Caki2 (cell line): ENCODE measurements at places on chromosomes 1 and 21.

- no peak for DNase-seq
These were observed 489.3 kb downstream of the AMY1C start for GRCh38 chr1:104238991-104239390.

DNA sequence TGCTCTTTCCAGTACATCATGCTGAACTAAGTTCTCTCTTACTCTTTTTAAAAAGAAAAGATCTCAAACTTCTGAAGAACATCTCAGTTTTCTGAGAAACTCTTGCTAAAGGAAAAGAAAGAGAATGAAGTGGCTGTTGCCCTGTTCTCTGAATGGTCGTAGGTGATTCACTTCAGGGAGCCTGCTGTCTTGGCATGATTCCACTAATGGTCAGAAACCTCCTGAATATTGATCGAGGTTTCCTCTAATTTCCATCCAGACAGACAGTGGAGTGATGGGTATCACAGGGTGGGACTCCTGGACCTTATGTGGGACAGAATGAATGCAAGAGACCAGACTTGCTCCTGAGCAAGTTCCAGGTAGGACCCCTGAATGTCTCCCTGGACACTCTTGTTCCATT lies 2.5 kb downstream of the FCRL2 start:
- no peak for DNase-seq

DNA sequence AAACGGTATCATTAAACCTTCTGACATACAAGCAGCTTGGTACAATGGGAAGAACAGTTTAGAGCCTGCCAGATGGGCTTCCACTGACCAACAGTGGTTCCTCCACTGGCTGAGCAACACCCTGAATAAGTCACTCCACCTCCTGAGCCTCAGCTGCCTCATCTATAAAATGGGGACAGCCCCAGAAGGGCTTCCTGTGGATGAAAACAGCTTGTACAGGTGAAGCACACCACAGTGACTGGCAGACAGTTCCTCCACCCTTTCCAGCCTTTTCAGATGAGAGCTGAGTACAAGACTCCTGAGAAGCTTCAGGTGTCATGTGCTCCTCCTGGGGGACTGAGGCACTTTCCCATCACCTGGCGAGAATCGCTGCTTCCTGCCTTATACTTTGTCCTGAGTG lies 2.1 kb downstream of the CAPZB start:
- DNase-seq: no peak

- no peak for DNase-seq
These were observed 28.8 kb downstream of the AHDC1 start for GRCh38 chr1:27574871-27575831.

DNA sequence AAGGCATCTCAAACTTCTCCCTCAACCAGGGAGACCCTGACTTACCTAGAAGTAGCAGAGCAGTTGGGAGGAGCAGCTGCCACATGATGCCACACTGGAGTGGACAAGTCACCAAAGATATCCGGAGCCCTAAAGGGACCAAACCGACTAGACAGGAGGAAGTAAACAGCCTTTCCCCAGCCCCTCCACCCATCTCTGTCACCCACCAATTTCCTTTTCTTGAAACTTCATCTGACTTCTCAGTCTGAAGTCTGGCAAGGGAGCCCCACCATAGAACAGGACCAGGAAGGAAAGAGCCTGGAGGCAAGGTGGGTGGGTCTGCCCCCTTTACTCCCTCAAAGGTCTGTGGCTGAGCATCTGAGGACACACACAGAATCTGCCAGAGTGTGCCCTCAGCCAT lies at the start of gene FCGR3A:
FCGR3A (minus strand) TSS at position 167 of the 400 bp plus-strand sequence; CDS start at position 85, 82 bp downstream.
- DNase-seq: no peak

GRCh38 chr1:2346691-2347408 lies 44.5 kb downstream of the MORN1 start:
- no peak for DNase-seq

- DNase-seq: no peak
These were observed 60.8 kb downstream of the NGF start for GRCh38 chr1:115277276-115277675.

DNA sequence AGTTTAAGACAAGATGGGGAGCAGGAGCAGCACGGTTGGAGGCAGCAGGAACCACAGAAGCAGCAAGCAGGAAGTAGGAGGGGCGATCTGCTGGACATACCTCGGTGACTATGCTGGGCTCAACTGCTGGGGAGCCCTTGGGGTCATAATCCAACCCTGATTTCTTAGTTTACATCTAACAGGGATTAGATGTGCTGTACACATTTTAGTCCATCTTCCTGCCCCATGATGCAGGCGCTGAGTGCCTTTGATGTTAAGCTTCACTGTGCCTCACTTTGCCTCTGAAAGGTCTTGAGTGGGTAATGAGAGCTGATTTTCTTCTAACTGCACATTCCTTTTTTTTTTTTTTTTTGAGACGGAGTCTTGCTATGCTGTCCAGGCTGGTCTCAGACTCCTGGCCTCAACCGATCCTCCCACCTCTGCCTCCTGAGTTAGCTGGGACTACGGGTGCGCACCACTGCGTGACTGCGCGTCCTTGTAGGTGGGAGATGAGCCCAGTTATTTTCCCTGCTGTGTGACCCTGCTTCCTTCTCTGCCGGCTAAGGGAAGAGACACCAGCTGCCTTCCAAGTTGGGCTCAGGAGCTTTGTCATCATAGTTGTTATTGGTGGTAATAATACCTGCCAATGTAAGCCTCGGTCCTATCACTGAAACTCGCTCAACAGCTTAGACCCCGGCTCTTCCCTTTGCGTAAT lies 1.1 kb upstream of the RCAN3 start:
- DNase-seq: no peak

- DNase-seq: peak; percentile 32
These were observed 519 bp downstream of the RERE start for GRCh38 chr1:8816831-8817411.
